ENCODE measurements at places on chromosomes 16 and 17.

DNA sequence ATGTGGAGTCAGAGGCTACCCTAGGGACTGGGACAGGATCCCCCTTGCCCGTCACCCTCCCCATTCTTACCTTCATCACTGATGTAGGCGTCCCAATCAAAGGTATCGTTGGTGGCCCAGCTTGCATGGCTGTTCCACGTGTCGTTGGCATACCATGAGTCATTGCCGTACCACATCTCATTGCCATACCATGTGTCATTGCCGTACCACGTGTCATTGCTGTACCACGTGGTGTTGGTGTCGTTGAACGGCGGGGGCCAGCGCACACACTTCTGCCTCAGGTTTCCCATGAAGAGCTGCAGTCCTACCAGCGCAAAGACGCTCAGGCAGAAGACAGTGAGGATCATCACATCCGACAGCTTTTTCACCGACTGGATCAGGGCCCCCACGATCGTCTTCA is 4.8 kb downstream of the SCN4A start:
- peak; percentile 11 for DNase-seq

GRCh38 chr17:7263801-7264078 is 1.5 kb upstream of the CLDN7 start:
- no peak for DNase-seq

- DNase-seq, result no peak
Measured at GRCh38 chr16:30509081-30509765, 17.1 kb downstream of the ZNF768 start.

DNA sequence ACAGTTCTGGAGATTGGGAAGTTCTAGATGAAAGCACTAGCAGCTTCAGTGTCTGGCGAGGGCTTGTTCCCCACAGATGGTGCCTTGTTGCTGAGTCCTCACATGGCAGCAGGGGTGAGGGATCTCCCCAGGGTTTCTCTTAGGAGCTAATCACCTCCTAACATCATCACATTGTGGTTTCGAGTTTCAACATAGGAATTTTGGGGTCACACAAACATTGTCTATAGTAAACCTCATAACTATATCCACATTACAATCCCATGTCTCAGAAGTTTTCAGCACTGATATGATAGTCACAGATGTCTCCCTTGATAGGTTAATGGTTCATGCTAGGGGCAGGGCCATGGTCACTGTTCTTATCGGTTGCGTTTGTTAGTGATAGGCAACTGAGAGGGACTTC is 13.8 kb downstream of the CLUAP1 start:
- DNase-seq, result peak; percentile 29

- DNase-seq, result no peak
Measured at GRCh38 chr17:56678249-56679114, 85.0 kb downstream of the NOG start.

DNA sequence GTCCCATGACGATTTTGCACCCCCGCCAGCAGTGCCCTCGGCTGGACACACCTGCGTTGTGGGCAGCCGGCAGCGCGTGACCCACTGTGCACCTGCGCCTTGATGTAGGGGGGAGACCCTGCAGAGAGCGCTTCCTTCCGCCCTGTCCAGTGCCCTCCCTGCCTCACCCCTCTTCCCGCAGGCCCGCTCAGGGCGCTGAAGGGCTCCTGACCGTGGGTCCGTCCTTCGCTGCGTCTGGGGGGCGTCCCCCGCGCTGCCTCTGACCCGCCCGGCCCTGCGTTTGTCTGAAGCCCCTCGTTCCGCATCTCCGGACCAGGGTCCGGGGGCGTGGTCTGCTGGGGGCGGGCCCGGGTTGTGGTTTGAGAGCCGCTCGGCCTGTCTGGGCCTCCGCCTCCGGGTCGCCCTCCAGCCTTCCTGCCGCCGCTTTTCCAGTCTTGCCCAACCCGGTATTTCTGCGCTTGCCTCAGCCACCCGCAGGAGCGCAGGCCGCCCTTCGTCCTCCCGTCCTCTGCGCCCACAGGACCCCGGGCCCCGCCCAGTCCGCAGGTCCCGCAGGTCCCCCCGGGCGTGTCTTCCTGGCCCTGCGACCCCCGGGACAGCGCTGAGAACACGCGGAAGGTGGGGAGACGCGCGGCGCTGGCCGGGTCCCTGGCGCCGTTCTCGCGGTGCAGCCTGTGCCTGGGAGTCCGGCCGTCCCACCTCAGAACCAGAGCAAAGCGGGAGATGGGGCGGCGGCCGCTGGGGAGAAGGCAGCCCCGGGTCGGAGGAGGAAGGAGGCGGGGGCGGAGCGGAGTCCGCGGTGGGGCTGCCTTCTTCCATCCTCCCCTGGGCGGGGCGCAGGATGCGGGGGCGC is 4.0 kb upstream of the IL17C start:
- peak; percentile 18 for DNase-seq
